ENCODE measurements at places on chromosomes 1 and 21.

DNA sequence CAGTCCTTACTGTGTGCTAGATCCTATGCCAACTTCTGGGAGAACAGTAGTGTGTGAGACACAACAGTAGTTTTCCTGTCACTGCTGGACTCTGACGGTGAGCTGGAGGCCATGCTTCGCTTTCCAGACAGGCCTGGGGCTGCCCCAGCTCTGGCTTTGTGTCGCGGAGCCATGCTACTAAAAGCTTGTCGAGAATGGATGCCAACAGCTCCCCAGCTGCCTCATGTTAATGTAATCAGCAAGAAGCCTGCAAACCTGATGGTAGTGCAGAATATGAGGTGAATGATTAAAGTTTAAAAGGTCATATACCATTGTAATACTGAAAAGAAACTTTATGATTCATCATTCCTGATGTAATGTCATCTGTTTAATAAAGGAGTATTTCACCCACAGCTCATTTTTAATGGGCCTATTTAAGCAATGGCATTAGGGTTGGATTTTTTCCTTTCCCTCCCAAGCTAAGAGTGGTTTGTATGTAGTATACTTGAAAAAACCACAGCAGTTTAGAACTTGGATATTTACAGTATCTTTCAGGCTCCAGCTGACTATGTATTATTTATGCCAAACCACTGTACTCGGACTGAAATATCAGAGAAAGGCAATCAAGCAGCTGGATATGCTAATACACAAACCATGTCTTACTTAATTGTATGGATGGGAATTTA, 343.0 kb downstream of the NUF2 start:
- no peak for DNase-seq

- DNase-seq: no peak
Measured at GRCh38 chr1:212315184-212315583, 30.0 kb downstream of the PPP2R5A start.

DNA sequence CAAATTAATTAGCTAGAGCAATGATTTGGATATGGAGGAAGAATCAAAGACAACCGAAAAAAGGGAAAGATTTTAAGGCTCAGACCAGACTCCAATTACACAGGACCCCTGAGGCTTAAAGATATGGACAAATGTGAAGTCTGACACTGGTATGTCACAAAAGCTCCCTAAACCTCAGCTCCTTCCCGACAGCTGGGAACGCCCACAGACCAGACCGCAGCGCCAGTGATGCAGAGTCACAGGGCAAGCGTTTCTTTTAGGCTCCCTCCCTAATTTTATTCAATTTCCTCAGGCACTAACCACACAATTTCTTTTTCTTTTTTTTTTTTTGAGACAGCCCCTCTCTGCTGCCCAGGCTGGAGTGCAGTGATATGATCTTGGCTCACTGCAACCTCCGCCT, 40.2 kb downstream of the NID1 start:
- no peak for DNase-seq

DNA sequence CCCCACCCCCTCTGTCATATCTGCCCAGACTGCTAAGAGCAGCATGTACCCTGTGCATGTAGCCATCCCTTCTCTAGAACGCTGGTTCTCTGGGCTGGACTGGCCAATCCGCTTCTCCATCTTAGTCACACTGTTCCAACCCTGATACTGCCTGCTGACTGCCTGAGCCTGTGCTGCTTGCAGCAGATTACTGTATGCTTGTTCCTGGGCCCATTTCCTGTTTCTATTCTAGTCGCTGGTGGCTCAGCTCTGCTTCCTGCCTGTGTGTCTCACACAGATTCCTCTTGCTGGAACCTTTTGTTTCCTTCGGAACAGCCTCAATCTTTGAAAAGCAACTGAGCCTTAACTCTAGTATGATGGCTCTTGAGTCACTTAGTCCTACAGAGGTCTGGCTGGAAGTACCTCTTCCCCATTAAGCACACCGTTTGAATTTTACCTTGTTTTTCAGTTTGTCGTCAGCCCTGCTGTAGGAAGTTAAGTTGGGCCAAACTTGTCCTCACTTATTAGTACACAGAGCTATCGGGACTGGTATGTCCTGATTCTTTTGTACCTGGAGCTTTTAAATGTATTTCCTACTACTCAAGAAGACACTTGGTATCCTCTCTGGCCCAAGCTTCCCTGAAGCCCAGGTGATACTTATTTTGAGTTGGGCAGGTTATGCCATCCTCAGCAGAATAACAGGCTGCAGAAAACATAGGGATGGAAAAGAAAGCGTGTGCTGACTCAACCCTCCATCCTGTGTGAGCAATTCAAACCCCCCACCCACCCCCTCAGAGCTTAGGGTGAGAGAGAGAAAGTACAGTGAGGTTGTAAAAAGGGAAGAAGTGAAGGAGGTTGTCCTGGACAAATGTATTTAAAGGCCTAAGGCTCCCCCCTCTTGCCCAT, 43.4 kb upstream of the PIGV start:
- DNase-seq: peak; percentile 47

- no peak for DNase-seq
Measured at GRCh38 chr1:116472431-116472961, 98.3 kb downstream of the CD58 start.

DNA sequence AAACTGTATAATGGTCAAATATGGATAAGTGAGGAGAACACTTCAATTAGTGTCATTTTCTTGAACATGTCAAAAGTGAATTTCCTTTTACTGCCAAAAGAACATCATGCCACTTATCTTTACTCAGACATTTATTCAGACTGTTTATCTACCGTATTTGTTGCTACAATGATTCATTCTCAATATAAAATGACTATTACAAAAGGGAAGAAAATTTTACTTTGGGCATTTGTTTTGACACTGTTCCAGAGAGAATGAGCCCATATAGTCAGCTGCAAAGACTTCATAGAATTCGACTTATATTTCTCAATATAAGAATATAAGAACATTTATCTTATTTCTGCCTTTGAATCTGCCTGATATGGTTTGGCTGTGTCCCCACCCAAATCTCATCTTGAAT, 1699.1 kb downstream of the BRINP3 start:
- DNase-seq: no peak

GRCh38 chr1:182087304-182087703, 25.8 kb upstream of the ZNF648 start:
- no peak for DNase-seq

DNA sequence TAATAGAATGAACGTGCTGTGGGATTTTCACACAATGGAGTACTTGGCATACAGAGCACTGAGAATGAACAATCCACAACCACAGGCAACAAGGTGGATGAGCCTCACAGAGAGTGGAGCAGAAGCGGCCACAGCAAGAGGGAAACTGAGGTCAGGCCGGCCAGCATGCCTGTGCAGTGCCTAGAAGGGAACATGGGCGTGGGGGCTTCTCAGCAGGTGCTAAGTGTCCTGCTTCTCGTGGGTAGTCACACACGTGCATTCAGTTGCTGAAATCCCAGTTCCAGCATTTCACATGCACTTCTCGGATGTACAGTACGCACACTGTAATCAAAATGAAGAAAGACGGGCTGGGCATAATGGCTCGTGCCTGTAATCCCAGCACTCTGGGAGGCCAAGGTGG, 33.1 kb downstream of the WDR4 start:
- peak; percentile 1 for DNase-seq

DNA sequence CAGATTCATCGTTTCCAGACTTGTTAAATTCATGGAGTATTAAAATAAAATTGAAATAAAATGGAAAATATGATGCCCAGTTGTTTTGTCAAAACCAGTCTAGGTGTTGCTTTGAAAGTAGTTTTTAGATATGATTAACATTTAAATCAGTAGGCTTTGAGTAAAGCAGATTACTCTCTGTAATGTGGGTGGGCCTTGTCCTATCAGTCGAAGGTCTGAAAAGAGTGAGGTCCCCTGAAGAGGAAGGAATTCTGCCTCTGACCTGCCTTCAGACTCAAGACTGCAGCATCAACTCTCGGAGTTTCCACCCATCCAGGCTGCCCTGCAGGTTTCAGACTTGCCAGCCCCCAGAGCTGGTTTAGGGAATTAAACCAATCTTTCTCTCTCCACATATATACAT, 36.2 kb downstream of the C21orf91 start:
- no peak for DNase-seq

GRCh38 chr1:197913495-197914276, 3.5 kb upstream of the LHX9 start:
- no peak for DNase-seq

DNA sequence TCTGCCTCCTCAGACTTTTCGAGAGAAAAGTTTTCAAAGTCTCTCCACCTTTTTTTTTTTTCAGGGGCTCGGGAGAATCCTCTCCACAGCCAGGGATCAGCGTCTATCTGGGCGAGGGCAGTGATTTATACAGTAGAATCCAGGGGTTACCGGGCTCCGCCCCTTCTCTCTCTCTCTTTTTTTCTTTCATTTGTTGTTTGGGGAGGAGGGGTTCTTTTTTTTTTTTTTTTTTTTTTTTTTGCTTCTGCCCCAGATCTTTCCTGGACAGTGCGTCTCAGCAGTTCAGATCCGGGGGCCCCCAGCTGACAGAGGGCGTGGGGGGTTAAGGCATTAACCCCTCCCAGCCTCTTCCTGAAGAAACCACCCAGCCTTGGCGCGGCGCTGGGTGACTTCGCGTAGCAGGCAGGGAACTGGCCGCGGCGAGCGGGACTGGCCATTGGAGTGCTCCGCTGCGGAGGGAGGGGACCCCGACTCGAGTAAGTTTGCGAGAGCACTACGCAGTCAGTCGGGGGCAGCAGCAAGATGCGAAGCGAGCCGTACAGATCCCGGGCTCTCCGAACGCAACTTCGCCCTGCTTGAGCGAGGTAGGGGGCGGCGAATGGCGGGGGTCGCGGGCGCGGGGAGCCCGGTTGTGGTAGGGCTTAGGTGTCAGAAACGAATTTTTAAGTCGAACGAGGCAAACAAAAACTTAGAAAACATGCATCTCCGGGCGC, at the start of gene S1PR1:
TSS of gene S1PR1 (plus strand) at position 504 of the 713 bp plus-strand sequence. CDS start 1,966 bp downstream, outside the sequence.
- DNase-seq: peak; percentile 36

GRCh38 chr1:181789395-181789794, 272.1 kb downstream of the ZNF648 start:
- no peak for DNase-seq

- DNase-seq: no peak
Measured at GRCh38 chr1:176770066-176770465, 307.1 kb downstream of the PAPPA2 start.

- no peak for DNase-seq
Measured at GRCh38 chr1:2863648-2863963, 62.1 kb upstream of the TTC34 start.

DNA sequence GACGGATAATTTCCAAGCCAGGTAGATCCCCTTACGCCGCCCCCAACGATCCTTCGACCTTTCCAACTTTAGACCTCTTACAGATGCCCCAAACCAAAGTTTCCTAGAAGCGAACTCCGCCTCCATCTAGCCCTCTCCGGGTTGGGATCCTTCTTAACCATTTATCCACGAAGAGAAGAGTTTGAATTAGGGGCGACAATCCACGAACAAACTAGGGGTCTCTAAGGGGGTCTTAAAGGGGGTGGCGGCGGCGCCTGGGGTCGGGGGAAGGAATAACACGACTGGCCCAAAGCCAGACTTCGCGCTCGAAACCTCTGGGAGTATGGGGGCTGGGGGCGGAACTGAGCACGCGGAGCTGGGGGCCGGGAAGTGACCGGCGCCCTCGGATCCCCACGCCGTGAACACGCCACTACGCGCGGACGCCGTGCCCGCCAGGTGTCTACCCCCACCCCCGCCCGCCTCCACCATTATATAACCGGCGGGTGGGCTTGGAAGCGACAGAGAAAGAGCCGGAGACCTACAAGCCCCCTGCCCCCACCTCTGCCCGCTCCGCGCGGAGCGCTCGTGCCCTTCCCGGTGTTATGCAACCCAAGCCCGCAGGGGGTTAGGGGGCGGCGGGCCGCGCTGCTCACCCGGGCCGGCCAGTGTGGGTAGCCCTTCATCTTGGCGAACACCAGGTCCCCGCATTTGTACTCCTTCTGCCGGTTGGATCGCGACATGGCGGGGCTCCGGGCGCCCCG, 594 bp downstream of the HDGF start:
- peak; percentile 57 for DNase-seq

DNA sequence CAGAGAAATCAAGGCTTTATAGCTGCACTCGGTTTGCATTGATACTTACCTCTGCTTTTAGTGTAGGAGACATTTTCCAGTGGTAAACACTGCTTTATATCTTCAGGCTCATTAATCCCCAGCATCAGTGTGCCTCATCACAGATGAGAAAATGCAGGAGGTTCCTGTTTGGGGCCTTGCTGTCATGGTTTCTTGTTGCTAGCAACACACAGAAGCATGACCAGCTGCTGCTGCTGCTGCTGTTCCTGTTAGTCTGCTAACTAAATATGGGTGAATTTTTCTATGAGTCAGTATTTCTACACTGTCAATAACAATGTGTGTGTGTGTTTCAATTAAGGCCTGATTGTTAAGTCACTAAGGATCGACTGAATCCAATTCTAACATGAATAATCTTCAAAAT, 85.8 kb upstream of the RGS1 start:
- DNase-seq: no peak

- no peak for DNase-seq
Measured at GRCh38 chr1:78790174-78790573, 140.5 kb downstream of the IFI44 start.

- DNase-seq: no peak
Measured at GRCh38 chr1:25657121-25657882, 40.7 kb downstream of the MAN1C1 start.

DNA sequence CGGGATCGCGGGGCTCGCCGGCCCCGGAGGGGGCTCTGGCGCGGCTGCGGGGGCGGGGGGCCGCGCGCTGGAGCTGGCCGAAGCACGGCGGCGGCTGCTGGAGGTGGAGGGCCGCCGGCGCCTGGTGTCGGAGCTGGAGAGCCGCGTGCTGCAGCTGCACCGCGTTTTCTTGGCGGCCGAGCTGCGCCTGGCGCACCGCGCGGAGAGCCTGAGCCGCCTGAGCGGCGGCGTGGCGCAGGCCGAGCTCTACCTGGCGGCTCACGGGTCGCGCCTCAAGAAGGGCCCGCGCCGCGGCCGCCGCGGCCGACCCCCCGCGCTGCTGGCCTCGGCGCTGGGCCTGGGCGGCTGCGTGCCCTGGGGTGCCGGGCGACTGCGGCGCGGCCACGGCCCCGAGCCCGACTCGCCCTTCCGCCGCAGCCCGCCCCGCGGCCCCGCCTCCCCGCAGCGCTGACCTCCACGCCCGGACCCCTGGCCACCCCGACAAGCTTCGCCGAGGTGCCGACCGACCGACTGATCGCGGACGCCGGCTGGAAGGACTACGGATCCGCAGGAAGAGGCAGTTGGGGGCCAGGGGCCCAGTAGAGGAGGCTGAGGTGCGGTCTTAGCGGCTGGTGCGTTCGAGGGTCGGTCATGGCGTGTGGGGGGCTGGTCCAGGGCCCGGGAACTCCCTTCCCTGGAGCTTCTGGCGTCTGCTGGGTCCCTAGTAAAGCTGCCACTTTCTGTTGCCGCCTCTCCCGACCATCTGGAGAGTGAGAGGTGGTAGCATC, 711 bp downstream of the TRNP1 start:
- DNase-seq: no peak

DNA sequence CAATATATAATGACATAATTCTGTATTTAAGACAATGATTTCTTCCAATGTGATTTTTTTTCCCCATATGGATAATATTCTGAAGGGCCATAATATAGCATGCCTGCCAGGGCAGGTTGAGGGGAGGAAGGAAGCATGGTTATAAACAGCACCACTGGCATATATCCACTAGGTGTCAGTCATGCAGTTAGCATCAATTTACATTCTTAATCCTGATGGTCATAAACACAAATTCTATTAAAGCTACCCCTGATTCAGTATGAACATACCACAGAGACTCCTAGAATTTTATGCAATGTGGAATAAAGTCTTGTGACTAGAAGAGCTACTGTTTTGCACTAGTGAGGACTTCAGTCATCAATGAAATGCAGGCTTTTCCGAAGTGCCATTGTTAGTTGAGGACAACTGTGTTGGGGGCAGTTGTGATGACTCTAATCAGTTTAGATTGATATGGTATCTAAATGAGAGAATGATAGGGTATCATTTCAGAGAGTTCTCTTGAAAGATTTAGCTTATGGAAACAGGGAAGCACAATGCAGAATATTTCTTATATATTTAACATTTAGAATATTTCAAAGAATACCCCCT, 342.7 kb upstream of the NR5A2 start:
- peak; percentile 69 for DNase-seq

All from WERI-Rb-1 (cell line).